ENCODE measurements at places on chromosomes 5 and 9.

GRCh38 chr5:160375701-160376100 lies 5.3 kb upstream of the C1QTNF2 start:
- no peak for DNase-seq

- DNase-seq: no peak
Measured at GRCh38 chr5:160064995-160065614, 54.1 kb downstream of the PWWP2A start.

DNA sequence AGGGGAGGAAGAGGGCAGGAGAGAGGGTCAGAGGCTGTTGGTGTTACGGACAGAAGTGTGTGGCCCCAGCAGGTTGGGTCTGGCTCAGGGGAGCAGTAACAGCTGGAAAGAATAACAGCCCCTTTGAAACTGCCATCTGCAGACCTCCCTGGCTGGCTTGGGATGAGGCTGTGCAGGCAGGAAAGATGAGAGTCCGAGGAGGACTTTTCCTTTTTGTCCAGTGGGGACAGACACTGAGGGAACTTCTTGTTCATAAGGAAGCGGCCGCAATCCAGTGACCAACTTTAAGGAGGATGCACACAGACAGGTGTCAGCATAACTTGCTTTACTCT lies 14.8 kb upstream of the PLEKHG4B start:
- DNase-seq: no peak

DNA sequence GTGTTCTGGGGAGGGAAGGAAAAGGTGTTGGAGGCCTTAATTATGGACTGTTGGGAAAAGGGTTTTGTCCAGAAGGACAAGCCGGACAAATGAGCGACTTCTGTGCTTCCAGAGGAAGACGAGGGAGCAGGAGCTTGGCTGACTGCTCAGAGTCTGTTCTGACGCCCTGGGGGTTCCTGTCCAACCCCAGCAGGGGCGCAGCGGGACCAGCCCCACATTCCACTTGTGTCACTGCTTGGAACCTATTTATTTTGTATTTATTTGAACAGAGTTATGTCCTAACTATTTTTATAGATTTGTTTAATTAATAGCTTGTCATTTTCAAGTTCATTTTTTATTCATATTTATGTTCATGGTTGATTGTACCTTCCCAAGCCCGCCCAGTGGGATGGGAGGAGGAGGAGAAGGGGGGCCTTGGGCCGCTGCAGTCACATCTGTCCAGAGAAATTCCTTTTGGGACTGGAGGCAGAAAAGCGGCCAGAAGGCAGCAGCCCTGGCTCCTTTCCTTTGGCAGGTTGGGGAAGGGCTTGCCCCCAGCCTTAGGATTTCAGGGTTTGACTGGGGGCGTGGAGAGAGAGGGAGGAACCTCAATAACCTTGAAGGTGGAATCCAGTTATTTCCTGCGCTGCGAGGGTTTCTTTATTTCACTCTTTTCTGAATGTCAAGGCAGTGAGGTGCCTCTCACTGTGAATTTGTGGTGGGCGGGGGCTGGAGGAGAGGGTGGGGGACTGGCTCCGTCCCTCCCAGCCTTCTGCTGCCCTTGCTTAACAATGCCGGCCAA lies 19.1 kb downstream of the PTGES2 start:
- no peak for DNase-seq

DNA sequence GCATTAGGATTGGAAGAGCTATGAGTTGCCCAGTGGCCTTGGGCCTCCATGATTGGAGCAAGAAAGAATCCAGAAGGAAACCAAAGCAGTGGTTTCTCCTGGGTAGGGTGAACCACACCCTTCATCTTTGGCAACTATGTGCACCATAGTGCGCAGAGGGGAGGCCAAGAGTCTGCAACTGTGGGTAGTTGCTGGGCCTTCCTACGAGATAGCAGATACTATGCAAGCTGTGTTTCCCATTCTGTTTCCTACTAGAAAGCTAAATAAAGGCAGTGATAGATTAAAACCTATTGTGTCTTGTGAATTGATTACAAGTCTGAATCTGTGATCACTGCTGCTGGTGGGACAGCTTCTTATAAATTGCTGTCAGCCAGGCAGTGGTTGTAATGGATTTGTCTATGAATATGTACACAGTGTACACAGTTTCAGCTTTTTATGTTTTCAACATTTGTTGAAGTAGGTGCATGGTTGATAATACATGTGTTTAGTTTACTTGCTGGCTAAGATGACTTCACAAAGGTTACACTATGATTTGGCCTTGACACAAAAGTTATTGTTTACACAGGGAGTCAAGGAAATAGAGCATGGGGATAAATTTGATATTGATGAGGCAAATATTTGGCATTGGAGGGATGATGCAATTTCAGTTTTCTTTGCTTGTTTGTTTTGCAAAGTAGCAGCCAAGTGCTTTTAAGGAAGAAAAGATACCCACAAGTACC lies 23.7 kb upstream of the PDE8B start:
- no peak for DNase-seq
